RCC 7860 (cell line): ENCODE measurements at places on chromosomes 4 and X.

DNA sequence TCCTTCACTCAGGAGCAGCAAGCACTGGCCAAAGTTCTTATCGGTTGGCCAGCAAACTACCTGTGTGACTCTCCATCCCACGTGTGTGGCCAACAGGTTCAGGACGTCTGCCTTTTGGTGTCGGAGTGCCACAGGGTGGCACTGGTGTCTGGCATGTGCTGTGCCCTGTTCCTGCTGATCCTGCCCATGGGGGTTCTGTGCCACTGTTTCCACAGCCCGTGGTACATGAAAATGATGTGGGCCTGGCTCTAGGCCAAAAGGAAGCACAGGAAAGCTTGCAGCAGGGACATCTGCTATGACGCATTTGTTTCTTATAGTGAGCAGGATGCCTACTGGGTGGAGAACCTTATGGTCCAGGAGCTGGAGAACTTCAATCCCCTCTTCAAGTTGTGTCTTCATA is 4.6 kb upstream of the TLR2 start:
- no peak for DNase-seq

- DNase-seq = peak; percentile 59
Measured at GRCh38 chr4:5137927-5138326, 86.6 kb downstream of the STK32B start.

GRCh38 chrX:72609313-72609712 is 36.7 kb upstream of the HDAC8 start:
- no peak for DNase-seq

DNA sequence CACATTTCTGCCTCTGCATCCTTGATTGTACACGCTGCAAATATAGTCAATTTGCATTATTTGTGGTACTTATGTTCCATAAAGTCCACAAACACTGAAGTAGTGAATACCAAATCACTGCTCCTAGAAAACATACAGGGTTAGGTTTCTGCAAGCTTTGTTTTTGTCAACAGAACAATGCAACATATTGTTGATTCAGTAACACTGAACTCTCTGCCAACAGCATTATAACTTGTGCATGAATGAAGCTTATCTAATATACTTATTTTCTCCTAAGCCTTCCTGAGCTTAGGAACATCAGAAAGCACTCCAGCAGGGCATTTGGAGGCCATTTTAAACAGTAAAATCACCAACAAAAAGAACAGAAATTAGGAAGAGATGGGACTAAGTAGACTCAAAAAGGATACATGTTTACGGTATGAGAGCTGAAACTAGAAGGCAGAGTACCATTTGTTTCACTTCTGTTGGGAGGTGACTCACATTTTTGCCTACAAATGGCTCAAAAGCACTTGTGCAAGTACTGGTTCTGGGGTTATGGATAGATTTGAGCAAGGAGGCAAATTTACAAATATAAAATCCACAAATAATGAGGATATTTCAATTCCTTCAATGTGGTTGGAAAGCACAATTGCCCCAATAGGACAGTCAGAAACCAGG is 14.1 kb downstream of the COX18 start:
- no peak for DNase-seq

- DNase-seq = no peak
Measured at GRCh38 chr4:38611676-38612075, 52.3 kb upstream of the KLF3 start.

GRCh38 chrX:134895805-134896581 is 94.8 kb upstream of the SMIM10 start:
- no peak for DNase-seq

DNA sequence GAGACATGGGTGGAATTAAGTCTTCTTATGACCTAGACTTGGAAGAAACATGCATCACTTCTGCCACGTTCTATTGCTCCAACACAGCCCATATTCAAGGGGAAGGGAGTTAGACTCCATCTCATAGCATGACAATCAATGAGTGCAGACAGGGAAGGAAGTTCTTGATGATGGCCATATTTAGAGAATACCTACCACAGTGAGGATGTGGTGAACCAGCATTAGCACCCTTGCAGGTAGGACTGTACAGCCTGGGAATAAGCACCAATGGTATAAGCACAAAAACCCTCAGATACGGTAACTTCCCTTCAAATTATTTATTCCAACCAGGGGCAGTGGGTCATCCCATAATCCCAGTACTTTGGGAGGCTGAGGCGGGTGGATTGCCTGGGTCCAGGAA is 29.8 kb downstream of the PAGE2 start:
- DNase-seq = no peak

- DNase-seq = no peak
Measured at GRCh38 chr4:158936238-158936637, 166.6 kb upstream of the RAPGEF2 start.

GRCh38 chr4:176824645-176825366 is 32.1 kb upstream of the VEGFC start:
- DNase-seq = no peak

- no peak for DNase-seq
Measured at GRCh38 chr4:172177382-172177781, 364.2 kb downstream of the GALNTL6 start.

DNA sequence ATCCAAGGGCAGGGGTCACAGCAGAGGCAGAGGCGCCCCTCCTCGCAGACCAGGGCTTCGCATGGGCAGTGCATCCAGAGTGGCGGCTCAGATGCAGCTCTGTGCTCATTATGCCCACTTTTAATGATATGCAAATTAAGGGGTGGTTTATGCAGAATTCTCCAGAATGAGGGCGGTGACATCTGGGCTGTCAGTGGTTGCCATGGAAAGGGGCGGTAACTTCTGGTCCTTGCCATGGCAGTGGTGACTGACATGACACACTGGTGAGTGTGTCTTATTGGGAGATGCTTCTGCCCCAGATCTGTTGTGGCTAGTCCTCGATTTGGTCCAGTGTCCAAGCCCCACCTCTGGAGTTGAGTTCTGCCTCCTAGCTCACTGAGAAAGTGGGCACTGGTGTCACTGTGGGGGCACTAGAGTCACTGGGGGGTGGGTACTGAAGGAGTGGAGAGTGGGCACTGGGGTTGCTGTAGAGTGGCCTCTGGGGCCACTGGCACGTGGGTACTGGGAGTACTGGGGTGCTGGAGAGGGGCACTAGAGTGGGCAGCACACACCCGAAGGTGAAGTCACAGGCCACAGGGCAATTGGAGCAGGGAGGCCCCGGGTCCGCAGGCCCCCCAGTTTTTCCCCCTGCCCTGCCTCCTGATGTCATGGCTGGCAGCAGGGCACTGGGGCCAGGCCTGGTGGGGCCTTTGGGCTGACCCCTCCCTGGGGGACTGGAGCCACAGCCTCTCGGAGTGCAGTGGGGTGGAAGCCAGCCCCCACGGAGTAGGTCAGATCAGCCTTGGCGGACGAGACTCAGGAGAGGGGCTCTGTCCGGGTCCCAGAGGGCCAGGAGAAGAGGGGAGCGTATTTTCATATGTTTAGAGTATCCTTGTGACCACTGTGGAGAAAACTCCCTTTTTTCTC is 98.6 kb upstream of the NKX1-1 start:
- DNase-seq = no peak

GRCh38 chrX:30612250-30612655 is 34.7 kb upstream of the TASL start:
- no peak for DNase-seq

GRCh38 chr4:153114771-153115321 is 89.4 kb upstream of the TRIM2 start:
- DNase-seq = peak; percentile 71

DNA sequence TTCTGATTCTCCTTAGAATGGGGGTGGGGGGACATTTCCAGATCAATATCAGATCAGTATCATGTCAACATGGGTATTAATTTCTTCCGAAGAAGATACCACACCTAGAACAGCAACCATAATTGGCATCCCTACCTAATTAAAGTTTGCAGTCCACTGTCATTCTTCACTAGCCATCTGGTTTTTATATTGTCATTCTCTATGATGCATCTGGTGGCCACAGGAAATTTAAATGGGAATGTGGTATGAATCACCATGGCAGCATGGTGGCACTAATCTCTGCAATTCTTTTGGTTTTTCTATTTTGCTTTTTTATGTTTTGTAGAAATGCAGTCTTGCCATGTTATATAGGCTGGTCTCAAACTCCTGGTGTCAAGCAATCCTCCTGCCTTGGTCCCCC is 16.6 kb upstream of the UBE2D3 start:
- DNase-seq = no peak

- DNase-seq = no peak
Measured at GRCh38 chr4:46889410-46889809, 19.6 kb downstream of the COX7B2 start.

DNA sequence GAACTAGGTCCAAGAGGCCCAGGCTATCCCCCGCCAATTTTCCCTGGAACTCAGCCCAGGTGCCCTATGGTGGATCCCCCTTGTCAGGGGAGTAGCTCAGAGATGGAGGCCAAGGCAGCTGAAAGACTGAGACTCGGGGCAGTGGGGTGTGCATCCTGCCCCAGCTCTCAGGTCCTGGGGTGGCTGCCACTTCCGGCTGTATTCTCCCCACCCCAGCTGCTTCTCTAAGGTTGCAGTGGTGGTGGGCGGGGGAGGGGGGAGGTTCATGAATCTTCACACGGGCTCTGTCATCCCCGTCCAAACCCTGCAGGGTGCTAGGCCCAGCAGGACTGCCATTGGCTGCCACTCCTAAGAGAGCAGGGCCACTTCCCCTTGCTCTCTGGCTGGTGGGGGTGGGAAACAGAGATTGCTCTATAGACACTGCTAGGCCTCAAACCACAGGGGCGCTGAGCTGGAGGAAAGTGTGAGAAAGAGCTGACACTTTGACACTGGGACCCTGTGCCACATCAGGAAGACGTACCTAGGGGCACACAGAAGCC is 1.5 kb downstream of the SASH3 start:
- DNase-seq = no peak

DNA sequence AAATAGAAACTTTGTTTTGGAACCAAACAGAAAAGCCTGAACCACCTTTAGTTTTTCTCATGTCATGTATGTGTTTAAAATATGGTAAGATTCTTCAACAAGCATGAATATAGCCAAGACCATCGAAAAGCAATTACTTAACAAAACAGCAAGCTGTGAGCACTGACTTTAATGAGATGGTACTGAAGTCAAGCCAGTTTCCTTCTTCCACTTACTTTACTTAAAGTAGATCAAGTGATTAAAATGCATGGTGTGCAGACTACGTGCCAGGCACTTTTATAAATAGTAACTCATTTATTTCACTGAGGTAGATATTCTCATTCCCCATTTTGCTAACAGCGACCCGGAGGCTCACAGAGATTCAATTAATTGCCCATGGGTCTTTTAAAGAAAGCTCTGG is 46.2 kb upstream of the FGFBP2 start:
- no peak for DNase-seq

- no peak for DNase-seq
Measured at GRCh38 chr4:82402196-82402775, 28.0 kb downstream of the HNRNPDL start.

- no peak for DNase-seq
Measured at GRCh38 chr4:147485167-147485566, 4.3 kb downstream of the EDNRA start.

- DNase-seq = no peak
Measured at GRCh38 chr4:53717064-53717549, 125.8 kb upstream of the LNX1 start.

GRCh38 chr4:1691737-1692373 is 7.7 kb upstream of the FAM53A start:
- no peak for DNase-seq

DNA sequence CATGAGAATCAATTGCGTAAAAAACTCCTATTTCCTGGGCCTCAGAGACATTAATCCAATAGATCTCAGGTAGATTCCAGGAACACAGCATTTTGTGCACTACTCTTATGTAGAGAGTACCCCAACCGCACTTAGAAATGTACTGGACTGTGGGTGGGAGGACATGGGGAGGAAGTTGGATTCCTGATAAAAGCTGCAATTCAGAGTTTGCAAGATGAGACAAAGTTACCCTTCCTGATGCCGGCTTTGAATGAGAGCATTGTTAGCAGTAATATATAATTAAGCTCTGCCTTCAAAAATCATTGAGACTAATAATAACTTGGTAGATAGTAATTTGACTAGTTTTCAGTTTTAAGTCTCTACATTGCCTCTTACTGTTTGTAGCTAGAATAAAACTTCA is 323.3 kb upstream of the GALNT7 start:
- no peak for DNase-seq

DNA sequence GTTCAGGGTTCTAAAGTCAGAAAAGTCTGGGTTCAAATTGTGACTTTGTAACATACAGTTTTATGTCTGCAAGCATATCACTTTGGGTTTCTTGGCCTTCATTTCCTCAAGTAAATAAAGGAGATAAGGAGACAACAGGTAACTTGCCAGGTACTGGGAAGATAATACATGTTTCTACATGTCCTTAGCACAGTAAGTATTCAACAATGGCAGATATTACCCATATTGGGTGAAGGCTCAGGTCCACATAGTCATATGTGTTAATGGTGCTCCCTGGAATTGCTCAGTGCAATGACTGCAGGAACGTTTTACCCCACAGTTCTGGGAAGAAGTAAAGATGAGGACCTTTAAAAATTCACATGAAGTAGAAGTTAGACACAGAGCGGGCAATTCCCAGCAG is 35.8 kb upstream of the GAB1 start:
- DNase-seq = no peak

DNA sequence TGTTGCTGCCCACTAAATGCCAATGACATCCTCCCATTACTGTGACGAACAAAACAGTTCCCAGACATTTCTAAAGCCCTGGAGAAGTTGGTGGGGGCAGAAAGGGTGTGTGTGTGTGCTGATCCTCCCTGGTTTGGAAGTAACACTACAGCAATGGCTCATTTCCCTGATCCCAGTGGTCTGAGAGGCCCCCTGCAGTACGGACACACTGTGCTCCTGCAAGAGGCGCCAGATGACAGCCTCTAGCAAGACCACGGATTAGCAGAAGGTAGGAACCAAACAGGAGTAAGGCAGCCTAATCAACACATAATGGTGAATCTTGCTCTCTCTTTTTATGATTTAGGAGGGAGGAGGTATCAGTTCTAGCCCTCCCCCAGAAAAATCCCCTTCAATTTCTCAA is 49.6 kb downstream of the CHRDL1 start:
- DNase-seq = no peak
